Astrocyte of the spinal cord (primary cell): ENCODE measurements at places on chromosomes 7 and 10.

DNA sequence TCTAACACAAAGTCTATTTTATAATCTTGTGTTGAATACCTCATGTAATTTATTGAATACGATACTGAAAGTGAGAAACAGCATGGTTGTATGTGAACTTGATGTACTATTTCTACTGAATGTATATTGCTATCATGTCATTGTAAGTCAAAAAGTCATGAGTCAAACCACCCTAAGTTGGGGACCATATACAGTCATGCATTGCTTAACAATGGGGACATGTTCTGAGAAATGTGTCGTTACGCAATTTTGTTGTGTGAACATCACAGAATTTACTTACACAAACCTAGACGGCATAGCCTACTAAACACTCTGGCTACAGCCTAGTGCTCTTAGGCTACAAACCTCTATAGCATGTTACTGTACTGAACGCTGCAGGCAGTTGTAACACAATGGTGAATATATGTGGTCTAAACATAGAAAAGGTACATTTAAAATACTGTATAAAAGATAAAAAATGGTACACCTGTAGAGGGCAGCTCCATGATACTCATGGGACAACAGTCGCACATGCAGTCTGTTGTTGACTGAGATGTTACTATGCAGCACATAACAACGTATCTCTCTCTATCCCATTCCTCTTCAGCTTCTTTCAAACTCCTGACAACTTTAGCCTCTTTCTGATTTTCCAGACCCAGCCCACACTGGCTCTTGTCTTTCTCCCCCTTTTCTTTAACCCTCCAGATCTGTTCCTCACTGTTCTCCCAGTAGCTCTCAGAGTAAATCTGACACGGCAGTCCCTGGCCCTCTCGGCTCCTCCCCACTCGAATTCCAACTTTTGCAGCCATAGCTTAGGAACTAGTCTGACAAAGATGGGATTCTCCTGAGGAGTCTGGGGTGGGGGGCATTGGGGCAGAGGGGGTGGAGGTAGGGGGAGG, 90.1 kb downstream of the SNX10 start:
- DNase-seq: no peak

- DNase-seq: no peak
Measured at GRCh38 chr7:69643708-69644445, 45.6 kb downstream of the AUTS2 start.

GRCh38 chr7:11266101-11266500, 292.4 kb downstream of the PHF14 start:
- DNase-seq: no peak

- DNase-seq: no peak
Measured at GRCh38 chr10:60024506-60024905, 118.2 kb upstream of the CCDC6 start.

DNA sequence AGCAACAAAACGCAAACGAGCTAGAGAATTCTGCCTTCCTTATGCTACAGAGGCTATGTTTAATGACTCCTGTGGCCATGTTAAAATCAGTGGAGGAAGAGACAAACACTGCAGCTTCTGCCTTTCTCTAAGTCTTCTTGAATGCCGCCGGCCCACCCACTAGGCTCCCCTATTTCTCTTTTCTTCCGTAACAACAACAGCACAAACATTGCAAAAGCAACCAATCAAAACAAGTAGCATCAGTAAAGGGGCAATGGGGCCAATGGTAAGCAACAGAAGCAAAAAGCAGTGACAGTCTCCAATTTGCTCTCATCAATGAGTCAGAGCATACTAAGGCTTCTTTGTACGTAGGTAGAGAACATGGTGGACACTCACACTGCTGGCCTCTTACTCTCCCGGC, 26.8 kb downstream of the DNAJC1 start:
- no peak for DNase-seq
